ENCODE measurements at places on chromosomes 13 and 19. TPM values are rescaled to one million over a fixed set of nuclear protein-coding genes. Genes with fewer than 3 reads are reported as not detected.
A peak's percentile ranks its signal among the peaks of the same experiment; 100 is the strongest.

GRCh38 chr19:33497778-33498175 is 23.8 kb downstream of the PEPD start:
- DNase-seq, result no peak

DNA sequence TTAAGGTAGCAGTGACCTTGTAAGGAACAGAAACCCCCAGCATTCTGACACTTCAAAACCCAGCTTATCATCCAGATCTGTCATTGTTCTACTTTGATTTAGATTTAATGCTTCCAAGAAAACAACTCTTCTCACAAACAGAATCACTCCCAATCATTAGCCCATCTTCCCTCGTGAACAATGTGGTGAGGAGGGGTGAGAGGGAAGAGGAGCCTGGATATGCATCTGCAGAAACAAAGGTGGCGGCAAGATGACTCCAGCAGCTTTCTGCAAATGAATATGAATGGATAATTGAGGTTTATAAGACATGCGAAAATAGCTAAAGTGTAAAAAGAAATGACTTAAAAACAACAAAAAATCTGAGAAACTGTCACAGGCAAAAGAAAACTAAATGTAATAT is 859.9 kb upstream of the SLC10A2 start:
- DNase-seq, result no peak

- DNase-seq, result no peak
Measured at GRCh38 chr13:34065928-34066327, 248.0 kb downstream of the RFC3 start.

- DNase-seq, result no peak
Measured at GRCh38 chr13:41680900-41681299, 223.6 kb downstream of the RGCC start.

GRCh38 chr13:69617587-69617986 is 490.0 kb upstream of the ATXN8OS start:
- no peak for DNase-seq

GPR12 gene
- total RNA-seq, result not detected

SCGB2B2 gene
- total RNA-seq, result 0.49 TPM

DNA sequence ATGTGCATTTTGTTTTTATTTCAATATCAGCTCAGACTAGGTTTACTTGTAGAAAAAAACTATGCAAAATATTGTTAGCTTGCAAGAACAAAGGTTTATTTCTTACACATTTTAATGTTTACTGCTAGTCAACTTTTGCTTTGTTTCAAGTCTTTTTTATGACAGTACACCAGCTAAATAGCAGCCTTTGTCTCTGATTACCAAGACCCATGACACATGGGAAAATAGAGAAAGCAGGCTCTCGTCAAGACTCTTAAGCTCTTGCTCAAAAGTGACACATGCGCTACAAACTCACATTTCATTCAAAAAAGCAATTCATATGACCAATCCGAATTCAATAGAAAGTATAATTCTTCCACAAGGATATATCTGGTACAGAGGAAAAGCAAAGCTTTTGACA is 642.3 kb upstream of the SLITRK1 start:
- DNase-seq, result no peak

DNA sequence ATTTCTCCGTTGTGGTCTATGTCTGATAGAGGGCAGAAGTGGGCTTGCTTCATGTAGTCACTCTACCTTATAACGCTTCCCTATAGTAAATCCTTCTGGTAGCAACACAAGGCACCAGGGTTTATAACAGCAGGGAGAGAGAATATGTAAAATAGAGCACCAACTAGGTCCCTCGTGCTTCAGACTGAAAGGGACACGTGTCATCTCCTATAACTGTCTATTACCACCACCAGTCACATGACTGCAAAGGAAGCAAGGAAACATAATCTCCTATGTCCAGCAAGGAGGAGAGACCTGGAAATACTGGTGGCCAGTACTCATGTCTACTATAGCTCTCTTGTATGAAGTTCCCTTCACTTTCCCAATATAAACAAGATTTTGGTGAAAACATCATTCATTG is 79.2 kb downstream of the SLAIN1 start:
- no peak for DNase-seq

POSTN gene
- total RNA-seq, result 0.29 TPM

DNA sequence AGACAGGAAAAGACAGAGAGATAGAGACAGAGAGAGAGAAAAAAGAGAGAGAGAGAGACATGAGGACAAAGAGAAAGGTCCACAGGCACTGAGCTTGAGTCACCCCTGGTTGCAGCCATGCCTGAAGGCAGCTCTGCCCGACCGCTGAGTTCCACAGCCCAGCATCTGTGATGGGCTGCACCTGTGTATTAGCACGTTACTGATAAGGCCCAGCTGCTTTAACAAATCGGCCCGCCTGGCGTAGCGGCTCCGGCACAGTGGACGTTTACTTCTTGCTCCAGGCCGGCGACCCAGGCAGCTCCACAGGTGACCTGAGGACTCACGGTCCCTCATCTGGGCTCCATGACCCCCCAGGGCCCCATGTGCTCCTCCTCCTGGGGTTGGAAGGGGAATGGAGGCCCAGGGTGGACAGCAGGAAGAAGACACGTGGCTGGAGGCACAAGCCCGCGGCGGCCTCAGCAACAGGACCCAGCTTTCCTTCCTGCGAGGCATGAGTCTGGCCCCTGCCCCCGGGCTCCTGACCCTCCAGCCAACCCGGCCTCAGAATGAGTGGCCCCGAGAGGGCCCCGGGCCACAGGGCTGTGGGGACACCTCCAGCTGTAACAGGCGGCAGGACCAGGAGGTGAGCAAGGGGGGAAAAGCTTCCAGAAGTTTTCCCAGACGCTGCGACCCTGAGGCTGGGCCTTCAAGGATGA is 3.9 kb upstream of the CSNK1G2 start:
- DNase-seq, result no peak

GRCh38 chr13:51800486-51800885 is 3.5 kb downstream of the DHRS12 start:
- no peak for DNase-seq

DNA sequence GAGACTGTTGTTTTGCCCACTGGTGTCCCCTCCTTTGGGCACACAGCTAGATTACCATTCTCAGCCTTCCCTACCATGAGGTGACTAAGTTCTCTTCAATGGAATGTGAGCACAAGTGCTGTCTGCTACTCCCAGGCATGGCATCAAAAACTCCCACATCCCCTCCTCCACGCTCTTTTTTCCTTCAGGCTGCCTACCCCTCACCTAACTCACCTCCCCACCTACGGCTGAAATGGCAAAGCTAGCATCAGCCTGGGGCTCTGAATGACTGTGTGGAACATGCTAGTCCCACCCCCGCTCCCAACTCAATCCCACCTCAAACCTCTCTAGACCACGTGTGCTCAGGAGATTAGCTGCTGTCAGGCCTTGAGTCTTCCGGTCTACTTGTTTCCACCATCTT is 512.2 kb downstream of the DIAPH3 start:
- no peak for DNase-seq

DNA sequence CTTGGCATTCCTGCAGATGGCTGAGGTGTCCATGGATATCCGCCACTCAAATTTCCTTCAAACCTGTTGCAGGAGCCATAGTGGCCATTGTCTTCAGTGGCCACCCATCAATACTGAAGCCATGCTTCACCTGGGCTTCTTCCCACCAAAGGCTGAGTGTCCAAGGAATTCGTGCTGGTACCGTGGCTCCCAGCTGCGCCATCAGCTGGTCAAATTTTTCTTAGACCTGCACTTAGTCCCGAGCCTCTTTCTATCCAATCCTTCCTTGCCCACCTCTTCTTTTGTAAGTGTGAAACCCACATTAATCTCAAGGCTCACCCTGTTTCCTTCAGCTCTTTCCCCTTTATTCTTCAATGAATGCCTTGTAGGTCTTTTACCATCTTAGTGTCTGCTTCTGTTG is 152.1 kb downstream of the PCDH9 start:
- DNase-seq, result no peak

GRCh38 chr13:73778242-73778864 is 355.9 kb downstream of the KLF12 start:
- DNase-seq, result no peak

TNNI3 gene
- total RNA-seq, result not detected

- no peak for DNase-seq
Measured at GRCh38 chr13:84605927-84606326, 723.7 kb upstream of the SLITRK1 start.

GRCh38 chr19:32813862-32814425 is 55.6 kb downstream of the SLC7A9 start:
- no peak for DNase-seq

- no peak for DNase-seq
Measured at GRCh38 chr13:47723898-47724297, 277.2 kb downstream of the SUCLA2 start.

GRCh38 chr19:2253106-2254063 is 2.8 kb downstream of the JSRP1 start:
- no peak for DNase-seq

MLNR gene
- not detected for total RNA-seq

DNA sequence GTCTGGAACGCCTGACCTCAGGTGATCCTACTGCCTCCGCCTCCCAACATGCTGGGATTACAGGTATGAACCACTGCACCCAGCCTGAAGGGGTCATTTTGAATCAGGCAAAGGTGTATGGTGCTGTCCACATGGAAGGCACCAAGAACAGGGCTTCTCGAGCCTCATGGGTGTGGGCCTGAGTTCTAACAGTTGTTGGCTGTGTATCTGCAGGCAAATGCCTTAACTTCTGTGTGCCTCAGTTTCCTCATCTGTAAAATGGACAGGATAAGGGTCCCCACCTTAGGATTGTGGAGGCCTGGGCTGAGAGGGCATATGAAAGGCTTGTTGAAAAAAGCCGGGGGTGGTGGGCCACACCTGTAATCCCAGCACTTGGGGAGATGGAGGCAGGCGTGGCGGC is 9.2 kb downstream of the AP1M2 start:
- DNase-seq, result no peak

DNA sequence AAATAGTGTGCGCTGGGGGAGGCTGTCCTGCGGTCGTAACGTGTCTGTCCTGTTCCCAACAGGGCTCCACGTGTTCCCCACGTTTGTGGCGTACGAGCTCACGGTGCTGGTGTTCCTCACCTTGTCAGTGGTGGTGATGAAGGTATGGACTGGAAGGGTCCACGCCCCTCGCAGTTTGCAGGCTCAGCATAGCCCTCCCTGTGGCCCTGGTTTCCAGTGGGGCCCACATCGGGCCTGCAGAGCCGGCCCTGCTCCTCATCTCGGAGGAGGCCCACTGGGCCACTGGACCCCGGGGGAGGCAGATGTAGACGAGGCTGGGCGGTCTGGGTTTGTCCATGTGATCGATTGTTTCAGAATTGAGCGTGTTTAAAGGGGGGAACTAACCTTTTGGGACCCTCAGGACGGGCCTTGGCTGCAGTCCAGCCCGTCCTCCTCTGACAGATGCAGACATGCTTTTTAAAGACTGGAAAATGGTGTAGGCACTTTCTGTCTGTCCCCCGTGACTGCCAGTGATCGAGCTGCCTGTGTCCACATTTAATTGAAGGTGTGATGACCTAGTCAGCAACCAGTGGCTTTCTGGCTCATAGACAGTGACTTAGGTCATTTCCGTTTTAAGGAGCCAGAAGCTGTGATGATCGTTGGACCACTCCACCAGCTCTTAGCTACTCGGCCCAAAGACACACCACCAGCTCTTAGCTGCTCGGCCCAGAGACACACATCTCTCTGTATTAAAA is 37.1 kb upstream of the TFDP1 start:
- peak; percentile 21 for DNase-seq

DNA sequence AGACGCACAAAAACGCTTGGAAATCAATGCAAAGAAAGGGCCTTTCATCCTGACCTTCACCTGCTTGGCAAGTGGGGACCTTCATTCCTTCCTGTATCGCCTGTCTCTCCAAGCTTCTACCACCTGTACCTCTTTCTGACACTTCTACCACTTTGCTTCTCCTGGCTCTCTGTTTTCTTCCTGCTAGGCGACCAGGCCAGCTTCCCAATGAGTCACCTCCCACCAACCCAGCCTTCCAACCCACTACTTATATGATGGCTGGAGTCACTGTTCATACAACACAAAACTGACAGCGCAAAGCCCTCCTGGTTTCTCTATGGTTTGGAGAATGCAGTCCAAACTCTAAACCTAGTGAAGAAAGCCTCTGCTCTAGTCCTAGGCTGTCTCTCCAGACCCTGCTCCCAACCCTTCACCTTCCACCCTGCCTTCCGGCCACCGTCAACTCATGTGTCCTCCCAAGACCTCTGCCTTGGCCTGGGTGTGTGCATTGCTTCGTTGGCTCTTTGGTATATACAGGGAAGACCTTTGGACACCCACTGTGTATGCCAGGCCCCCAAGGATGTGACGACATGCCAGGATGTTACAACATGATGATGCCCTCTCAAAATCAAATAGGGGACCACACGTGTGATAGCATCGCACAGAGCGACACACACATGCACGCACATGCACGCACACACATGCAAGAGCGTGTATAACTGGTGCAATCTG is 148.5 kb downstream of the STK24 start:
- no peak for DNase-seq

DNA sequence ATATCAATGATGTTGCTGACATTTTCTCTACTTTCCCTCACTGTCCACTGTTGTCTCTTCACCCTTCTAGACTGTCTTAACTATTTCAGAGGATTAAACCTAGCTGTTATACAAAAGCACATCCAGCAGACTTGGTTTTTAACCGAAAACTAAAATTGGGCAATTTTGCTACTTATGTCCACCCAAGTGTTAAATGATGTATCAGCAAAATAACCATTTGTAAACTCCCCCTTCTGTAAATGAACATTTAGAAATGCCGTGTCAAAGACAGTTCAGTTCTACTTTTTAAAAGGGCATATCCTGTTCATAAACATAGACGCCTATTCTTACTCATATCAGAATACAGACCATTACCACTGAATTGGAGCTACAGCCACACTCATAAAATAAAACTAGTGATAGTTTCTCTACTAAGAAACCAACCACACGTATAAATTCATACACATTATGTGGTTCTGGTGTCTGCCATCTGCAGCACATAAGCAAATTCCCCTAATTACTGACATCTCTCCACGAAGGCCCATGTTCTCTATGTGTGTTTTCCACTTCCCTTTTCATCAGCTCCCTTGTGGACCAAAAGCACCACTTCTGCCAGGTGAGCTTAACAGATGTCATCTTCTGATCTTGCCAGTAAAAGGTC is 1091.8 kb downstream of the PCDH9 start:
- no peak for DNase-seq

PCDH17 gene
- 5.0 TPM for total RNA-seq

GRCh38 chr13:35826626-35827254 is 304.4 kb downstream of the DCLK1 start:
- DNase-seq, result no peak

DNA sequence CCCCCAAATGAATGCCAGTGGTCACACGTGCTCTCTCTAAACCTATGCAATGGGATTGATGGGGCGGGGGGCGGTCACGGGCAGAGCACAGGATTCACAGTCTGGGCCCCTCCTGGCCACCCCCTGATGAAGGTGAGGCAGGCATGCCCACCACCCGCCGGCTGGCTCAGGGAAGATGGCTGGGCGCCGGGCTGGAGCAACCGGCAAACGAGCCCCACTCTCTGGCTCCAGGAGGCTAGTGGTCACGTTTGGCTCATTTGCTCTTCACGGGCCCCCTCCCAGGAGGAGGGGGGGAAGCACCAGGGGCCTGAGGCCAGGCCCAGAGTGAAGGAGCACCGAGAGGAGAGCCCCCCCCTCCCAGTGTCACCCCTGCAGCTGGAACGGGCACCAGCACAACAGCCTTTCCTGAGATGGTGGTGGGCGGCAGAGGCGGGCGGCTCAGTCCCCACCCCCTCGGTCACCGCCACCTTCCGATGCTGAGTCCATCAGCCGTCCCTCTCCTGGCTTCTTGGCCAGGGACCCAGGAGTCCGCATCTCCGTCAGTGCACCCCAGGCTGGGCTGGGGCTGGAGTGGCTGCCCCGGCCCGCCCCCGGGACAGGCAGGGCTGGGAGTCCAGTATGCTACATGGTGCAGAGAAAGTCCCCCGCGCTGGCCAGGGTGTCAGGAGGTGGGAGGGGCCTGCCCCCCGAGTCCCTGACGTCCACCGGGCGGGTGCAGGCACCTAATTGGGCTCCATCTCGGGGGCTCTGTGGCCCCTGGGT is 9.7 kb downstream of the BBC3 start:
- DNase-seq, result no peak

FCAR gene
- not detected for total RNA-seq
